ENCODE measurements at places on chromosomes 16 and 17. TPM values are rescaled to one million over a fixed set of nuclear protein-coding genes. Genes with fewer than 3 reads are reported as not detected.

HSD3B7 gene
- total RNA-seq: 6.9 TPM

G6PC1 gene
- 1.5 TPM for total RNA-seq

- no peaks in the 10 kb centered on the region for H3K36me3 ChIP-seq
- peaks cover 17% of the 10 kb centered on the region for H3K4me1 ChIP-seq
- peaks cover 37% of the 10 kb centered on the region for H3K27me3 ChIP-seq
- no peak overlapping the region for H3K4me3 ChIP-seq
Measured at GRCh38 chr16:67252609-67253497, 4.1 kb downstream of the SLC9A5 start.

PRSS21 gene
- total RNA-seq: not detected

SOCS7 gene
- total RNA-seq: 25.8 TPM

WDR59 gene
- total RNA-seq: 88.9 TPM

GRCh38 chr17:17246879-17247278, 9.9 kb upstream of the FLCN start:
- H3K4me1 ChIP-seq: no peaks in the 10 kb centered on the region
- no peak overlapping the region for H3K27ac ChIP-seq
- peaks cover 8% of the 10 kb centered on the region for H3K36me3 ChIP-seq

SAP30BP gene
- total RNA-seq: 89.3 TPM

CDR2L gene
- total RNA-seq: 96.2 TPM

- H3K27ac ChIP-seq: no peak overlapping the region
- no peaks in the 10 kb centered on the region for H3K27me3 ChIP-seq
- peaks cover 10% of the 10 kb centered on the region for H3K4me1 ChIP-seq
- no peak overlapping the region for H3K4me3 ChIP-seq
- DNase-seq: no peak
- no peaks in the 10 kb centered on the region for H3K36me3 ChIP-seq
Measured at GRCh38 chr16:17448640-17449638, 21.8 kb downstream of the XYLT1 start.

DNA sequence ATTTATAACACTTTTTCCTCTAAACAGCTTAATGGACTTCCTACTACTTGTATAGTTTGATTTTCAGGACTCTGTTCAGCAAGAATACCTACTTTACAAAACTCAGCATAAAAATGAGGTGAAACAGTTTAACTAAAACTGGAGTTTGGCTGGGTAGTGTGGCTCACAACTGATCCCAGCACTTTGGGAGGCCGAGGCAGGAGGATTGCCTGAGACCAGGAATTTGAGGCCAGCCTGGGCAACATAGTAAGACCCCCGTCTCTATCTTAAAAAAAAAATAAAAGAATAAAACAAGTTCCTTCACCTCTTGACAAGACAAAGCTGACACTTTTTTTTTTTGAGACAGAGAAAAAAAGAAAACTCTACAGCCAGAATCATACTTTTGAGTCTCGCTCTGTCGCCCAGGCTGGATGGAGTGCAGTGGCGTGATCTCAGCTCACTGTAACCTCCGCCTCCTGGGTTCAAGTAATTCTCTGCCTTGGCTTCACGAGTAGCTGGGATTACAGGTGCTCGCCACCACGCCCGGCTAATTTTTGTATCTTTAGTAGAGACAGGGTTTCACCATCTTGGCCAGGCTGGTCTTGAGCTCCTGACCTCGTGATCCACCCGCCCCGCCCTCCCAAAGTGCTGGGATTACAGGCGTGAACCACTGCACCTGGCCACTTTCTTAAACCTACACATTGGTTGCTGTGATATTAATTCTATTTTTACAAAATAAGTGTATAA, 2.6 kb downstream of the PDF start:
- peaks cover 4% of the 10 kb centered on the region for H3K36me3 ChIP-seq
- no peak for DNase-seq

DNA sequence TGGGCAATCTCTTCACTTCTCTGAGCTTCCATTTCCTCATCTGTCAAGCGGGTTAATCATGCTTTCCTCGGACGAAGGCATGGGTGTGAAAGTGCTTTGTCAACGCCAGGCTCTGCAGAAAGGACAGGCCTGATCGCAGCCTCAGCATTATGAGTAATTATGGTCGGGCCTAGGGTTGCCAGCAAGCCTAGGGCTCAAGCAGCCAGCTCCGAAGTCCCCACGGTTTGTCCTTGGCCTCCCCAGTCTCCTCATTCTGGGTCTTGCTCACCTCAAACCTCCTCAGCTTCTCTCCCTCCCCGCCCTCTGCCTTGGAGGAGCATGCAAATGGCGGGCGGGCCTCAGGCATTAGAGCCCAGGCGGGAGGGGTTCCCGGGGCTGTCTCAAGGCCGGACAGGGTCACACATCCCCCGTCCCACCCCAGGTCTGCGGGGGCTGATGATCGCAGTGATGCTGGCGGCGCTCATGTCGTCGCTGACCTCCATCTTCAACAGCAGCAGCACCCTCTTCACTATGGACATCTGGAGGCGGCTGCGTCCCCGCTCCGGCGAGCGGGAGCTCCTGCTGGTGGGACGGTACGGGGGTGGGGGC, 10.2 kb upstream of the FAM83G start:
- H3K4me1 ChIP-seq: peaks cover 12% of the 10 kb centered on the region
- no peak overlapping the region for H3K4me3 ChIP-seq
- H3K36me3 ChIP-seq: no peaks in the 10 kb centered on the region
- DNase-seq: no peak
- H3K27ac ChIP-seq: no peak overlapping the region

GRCh38 chr16:75202069-75202590, 4.8 kb downstream of the CTRB2 start:
- peaks cover 4% of the 10 kb centered on the region for H3K27me3 ChIP-seq
- H3K4me3 ChIP-seq: no peak overlapping the region
- peaks cover 14% of the 10 kb centered on the region for H3K4me1 ChIP-seq

MPP3 gene
- total RNA-seq: 3.8 TPM

DNA sequence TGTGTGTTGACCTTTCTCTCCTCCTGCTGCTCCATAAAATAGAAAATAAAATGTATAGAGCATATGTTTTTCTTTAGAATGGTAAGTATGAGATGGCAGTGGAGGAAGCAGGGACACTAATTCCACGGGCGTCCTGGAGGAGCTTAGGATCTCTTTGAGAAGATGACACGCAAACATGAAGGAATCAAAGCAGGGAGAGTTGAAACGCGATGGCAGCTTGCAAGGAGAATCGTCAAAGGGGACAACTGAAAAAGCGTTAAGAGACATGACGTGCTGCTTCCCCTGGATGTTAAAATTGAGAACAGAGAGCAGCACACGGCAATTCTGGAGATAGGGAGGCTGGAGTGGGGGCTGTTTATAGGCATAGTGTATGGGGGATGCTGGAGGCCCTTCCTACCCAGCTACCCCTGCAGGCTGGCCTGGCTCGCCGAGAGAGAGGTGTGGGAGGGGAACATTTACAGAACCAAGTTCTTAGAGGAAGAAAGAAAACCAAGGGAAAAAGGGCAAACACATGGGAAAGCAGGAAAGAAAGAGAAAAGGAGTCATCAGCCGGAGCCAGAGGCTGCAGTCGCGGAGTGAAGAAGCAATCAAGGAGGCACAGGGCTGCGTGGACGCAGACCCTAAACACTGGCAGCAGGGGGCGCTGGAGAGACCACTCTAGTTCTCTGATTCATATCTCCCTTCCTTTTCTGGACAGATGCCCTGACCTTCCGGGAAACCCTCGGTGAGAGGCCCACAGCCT, 55.8 kb downstream of the MYH13 start:
- no peak for DNase-seq
- H3K27me3 ChIP-seq: peaks cover 23% of the 10 kb centered on the region
- H3K27ac ChIP-seq: no peak overlapping the region

DNA sequence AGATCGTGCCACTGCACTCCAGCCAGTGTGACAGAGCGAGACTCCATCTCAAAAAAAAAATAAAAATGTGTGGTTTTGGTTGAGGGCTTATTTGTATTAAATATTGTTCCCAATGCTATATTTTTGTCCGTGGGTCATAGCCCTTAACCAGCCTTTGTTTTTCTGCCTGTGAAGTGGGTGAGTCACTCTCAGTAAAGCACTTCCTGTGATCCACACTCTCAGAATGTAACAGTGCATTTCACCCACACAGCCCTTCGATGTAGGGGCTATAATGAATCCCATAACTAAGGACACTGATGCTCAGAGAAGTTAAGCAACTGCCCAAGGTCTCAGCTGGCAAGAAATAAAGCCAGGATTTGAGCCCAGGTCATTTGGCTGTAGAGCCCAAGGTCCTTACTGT, 34.7 kb upstream of the POLR3E start:
- no peak overlapping the region for H3K4me3 ChIP-seq
- no peak overlapping the region for H3K27ac ChIP-seq
- no peaks in the 10 kb centered on the region for H3K27me3 ChIP-seq
- H3K36me3 ChIP-seq: peaks cover 12% of the 10 kb centered on the region
- H3K4me1 ChIP-seq: no peaks in the 10 kb centered on the region
